ENCODE measurements at places on chromosomes 1 and 21.

DNA sequence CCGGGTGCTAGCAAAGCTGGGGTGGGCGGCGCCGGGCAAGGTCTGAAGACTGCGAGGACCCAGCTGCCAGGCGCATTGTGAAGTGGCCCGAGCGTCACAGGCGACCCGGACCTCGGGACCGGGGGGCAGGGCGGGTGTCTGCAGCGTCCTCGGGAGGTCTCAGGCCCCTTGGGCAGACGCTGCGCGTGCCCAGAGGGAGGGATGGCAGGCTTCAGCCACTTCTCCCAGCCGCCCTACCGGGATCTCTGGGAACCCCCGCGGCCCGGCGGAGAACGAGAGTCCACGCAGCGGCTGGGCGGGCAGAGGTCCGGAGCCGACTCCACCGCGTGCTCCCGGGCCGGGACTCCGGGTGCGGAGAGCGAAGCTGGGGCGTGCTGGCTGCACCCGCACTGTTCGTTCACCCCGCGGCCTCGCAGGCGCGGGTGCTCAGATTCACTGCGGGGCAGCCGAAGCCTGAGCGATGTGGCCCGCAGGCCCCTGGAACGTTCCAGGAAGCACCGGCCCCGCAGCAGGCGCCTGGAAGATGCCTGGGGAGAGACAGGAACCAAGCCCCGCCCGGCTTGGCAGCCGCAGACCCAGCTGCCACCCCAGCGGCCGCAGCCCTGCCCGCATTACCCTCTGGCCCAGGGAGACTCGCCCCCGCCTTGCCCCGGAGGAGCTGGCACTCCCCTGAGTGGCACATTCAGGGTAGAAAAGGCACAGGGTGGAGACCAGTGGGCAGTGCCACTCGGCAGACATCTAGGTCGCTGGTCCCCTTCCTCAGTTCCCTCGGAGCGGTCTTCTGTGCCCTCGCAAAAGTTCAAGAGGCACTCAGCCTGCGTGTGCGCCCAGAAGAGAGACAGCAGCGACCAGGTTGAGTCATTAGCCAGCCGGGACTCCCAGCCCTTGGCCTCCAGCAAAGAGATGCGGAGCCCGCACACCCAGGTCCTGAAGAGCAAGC lies at the start of gene CCDC185:
CCDC185 (plus strand) TSS at position 141 of the 940 bp plus-strand sequence; CDS start at position 202, 61 bp downstream.
- no peak for DNase-seq

- no peak for DNase-seq
These were observed 11.3 kb downstream of the CDK18 start for GRCh38 chr1:205515781-205516253.

DNA sequence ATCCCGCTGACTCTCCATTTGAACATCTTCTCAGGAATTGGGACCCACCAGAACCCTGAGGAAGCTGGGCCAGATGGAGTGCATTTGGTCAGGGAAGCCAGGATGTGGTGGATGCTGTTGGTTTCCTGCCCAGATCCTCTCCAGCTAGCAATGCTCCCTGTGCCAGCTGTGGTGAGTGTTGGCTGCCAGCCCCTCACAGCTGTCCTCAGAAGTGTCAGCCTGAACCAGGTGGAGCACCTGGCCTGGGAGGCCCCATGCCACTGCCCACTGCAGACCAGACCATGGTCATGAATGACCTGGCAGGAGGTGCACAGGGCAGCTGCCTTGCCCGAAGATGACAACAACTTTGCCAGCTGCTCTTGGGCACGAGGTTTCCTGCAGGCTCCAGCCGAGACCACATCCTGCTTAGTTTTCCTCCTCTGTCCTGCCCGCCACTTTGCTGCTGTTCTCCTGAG lies 54.4 kb downstream of the PRSS38 start:
- no peak for DNase-seq

DNA sequence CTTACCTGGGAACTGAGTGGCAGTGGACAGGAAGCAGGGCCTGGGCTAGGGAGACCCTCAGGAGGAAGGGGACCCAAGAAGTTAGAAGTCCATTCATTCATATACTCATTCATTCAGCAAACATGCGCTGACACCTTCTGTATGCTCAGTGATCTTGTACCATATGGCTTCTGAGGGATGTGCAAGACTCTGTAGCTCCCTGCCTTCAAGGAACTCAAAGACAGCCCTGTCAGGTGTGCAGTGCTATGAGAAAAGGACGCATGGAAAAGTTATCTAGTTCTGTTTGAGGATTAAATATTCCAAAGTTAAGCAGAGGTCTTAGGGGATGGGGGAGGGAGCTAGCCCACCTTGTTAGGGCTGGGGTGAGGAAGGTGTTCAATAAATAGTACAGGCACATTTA lies 12.5 kb downstream of the DMAP1 start:
- no peak for DNase-seq

GRCh38 chr1:148318123-148318903 lies 164.8 kb downstream of the PPIAL4G start:
- DNase-seq = no peak

- DNase-seq = peak; percentile 1
These were observed 642 bp downstream of the SLC30A7 start for GRCh38 chr1:100896481-100896982.

GRCh38 chr1:42168391-42168670 lies 3.8 kb upstream of the GUCA2A start:
- no peak for DNase-seq

- no peak for DNase-seq
These were observed 14.7 kb downstream of the SRRM1 start for GRCh38 chr1:24657781-24658180.

GRCh38 chr21:44444286-44444931 lies 10.9 kb upstream of the LRRC3 start:
- no peak for DNase-seq

GRCh38 chr1:16385659-16386453 lies 18.8 kb downstream of the SZRD1 start:
- no peak for DNase-seq

GRCh38 chr1:19037659-19038058 lies 81.2 kb upstream of the IFFO2 start:
- DNase-seq = no peak

DNA sequence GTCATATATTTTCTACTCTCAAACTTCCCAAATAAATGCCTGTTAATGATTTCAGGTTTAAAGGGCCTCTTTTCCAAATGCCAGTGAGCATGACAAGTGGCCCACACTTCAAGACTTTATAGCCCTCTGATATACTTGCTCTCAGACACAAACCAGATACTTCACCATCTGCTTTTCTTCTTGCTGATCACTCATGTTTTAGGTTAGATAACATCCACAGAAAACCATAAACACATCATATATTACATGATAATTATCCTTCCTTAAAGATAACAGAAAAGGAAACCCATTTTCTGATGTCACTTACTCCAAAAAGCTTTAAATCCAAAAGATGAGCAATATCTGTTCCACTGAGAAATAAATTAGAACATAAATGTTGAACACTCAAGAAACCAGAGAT lies 723.5 kb downstream of the LTN1 start:
- no peak for DNase-seq

GRCh38 chr21:27206368-27206982 lies 239.6 kb upstream of the ADAMTS5 start:
- DNase-seq = no peak

GRCh38 chr1:92476071-92476631 lies 10.6 kb downstream of the GFI1 start:
- peak; percentile 19 for DNase-seq

DNA sequence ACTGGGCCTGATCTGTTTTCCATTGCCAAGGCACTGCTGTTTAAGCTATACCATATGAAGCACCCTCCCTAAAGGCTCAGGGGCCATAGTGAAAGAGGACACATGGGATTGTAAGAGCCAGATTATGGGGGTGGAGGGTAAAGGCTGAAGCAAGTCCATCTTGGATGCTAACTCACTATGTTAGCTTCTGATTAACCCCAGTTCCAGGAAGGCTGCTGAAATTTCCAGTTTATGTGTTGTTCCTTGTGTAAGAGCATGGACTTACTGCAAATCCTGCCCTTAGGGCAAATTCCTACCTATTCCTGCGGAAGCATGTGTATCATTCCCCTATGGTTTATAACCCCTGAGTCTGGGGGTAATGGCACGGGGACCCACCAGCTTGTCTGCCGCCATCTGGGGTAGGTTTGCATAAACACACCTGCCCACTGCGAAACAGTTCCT lies 91.8 kb upstream of the SERBP1 start:
- DNase-seq = no peak

DNA sequence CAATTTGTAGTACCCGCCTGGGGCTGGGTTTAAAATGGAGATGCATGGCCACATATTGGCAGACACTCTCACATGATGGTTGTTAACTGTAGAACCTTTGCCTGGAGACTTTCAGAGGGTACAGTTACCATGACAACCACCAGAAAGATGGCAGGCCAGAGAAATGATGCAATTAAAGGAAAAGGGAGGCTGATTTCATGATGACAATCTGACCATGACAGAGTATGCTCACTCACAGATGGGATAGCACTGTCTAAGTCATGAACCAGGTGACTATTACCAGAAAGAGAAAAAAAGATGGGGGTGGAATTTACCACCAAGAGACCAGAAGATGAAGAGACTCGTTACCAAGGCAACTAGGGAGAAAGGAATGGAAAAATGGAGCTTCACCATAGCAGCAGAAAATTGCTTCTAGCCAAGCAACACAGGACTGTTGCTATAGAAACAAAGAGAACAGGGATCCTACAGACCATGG lies 3.5 kb upstream of the TRIT1 start:
- DNase-seq = no peak

DNA sequence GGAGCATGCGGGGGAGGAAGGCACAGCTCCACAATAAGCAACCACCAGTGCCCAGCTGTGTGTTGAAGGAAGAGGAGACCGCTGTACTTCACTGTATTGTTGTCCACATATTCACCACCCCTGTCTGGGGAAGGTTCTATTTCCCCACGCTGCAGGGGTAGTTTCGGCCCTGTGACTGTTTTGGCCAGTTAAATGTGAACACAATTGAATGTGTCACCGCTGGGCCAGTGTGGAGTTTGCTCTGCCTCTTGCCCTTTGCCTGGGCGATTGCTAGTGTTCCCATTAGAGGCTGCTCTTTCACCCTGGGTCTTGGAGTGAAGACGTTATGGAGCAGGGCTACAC lies 32.6 kb downstream of the UBE4B start:
- no peak for DNase-seq

DNA sequence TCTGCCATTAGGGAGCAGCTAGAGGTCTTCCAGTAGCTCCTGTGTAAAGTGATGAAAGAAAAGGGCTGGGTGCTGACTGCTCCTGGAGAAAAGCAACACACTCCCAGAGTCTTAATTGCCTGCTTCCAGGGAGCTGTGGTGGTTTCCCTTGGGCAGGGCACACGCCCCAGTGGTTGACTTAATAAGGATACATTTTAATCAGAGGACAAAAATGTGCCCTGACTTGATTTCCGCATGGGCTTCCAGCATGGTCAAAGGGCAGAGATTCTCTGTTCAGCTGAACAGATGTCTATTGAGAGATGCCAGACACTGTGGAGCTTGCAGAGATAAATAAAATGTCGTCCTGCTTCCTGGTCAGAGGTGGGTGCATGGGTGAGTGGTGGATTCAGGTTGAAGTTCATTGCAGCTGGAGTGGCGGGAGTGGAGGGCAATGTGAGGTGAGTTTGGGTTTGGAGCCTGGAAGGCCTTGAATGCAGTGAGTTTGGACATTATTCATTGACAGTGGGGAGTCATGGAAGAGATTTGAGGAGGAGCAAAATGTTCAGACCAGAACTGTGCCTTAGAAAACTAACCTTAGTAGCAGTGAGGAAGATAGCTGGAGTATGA lies 16.0 kb downstream of the QSOX1 start:
- no peak for DNase-seq

DNA sequence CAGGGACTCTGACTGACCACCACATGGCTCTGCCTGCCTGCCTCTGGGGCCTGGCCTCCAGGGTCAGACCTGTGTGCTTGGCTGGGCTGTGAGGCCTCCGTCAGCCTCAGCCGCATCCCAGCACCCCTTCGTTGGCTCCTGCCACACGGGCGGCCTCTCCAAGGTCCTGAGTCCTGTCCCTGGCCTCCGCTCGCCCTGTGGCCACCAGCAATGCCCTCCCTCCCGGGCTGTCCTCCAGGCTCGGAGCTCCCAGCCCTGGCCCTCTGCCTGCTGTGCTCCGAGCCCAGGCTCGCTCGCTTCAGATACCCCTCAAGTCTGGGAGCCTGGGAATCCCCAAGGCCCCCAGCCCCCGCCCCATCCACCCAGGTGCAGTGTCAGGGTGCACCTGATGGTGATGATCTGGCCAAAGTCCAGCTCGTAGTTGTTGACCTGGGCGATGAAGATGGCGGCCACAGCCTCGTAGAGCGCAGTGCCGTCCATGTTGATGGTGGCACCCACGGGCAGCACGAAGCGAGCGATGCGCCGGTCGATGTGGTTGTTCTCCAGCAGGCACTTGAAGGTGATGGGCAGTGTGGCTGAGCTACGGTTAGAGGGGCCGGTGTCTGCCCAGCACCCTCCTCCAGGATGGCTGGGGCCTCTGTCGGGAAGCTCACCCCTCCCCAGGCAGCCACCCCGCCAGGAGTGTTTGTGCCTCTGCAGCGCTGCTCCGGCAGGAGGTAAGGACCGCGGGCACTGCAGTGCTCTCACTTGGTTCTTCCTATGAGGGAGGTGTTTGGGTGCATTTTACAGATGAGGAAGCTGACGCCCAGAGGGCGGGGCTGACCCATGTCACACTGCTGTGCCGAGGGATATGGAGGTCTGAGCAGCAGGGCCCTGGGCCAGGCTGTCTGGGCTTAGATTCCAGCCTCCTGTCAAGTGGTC lies 28.5 kb downstream of the PODN start:
- DNase-seq = no peak

- DNase-seq = no peak
These were observed 213.5 kb downstream of the SMYD3 start for GRCh38 chr1:246293366-246294121.

DNA sequence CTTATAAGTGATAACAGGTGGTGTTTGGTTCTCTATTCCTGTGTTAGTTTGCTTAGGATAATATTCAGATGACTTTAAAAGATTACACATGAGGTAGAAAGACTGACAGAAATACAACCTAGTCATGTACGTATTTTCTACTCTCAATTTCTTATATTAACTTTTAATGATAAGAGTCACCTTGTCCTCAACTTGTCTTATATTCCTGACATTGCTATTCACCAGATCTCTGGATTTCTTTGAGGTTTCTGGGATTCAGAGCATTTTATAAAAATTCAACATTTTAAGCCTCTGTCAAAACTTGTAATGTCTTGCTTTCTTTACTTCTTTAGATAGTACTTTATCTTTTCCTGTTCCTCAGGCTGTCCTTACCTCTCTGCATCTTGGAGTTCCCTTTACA lies 234.2 kb downstream of the TBX15 start:
- no peak for DNase-seq

- no peak for DNase-seq
These were observed 84.7 kb downstream of the SLC35F3 start for GRCh38 chr1:233988963-233989696.

All from stimulated activated CD8-positive, alpha-beta memory T cell treated with anti-CD3 and anti-CD28 coated beads, Interleukin-4, amount 100 ng/mL, for 1 hour (primary cell).